ENCODE measurements at places on chromosomes 5 and 9.

GRCh38 chr5:23316060-23316591 lies 191.3 kb upstream of the PRDM9 start:
- no peak for DNase-seq

DNA sequence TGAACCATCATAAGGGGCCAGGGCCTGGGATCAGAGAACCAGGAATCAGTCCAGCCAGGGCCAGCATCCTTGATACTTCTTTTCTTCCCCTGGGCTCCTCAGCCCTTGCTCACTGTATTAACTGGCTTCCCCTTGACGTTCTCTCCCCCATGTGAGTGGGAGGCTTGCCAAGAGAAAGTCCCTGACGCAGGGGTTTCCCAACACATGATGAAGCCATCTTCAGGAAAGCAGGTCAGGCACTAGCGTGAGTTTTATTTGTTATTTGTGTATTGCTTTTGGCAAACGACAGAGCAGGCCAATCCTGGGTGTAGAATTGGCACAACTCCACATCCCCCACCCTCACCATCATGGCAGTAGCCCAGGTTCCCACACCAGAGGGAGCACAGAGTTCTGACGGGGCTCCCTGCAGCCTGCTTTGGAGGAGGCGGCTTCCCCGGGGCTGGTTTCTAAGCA lies 165.5 kb upstream of the NFIL3 start:
- no peak for DNase-seq

- no peak for DNase-seq
Observed at GRCh38 chr5:76345582-76345981, 57.5 kb upstream of the IQGAP2 start.

DNA sequence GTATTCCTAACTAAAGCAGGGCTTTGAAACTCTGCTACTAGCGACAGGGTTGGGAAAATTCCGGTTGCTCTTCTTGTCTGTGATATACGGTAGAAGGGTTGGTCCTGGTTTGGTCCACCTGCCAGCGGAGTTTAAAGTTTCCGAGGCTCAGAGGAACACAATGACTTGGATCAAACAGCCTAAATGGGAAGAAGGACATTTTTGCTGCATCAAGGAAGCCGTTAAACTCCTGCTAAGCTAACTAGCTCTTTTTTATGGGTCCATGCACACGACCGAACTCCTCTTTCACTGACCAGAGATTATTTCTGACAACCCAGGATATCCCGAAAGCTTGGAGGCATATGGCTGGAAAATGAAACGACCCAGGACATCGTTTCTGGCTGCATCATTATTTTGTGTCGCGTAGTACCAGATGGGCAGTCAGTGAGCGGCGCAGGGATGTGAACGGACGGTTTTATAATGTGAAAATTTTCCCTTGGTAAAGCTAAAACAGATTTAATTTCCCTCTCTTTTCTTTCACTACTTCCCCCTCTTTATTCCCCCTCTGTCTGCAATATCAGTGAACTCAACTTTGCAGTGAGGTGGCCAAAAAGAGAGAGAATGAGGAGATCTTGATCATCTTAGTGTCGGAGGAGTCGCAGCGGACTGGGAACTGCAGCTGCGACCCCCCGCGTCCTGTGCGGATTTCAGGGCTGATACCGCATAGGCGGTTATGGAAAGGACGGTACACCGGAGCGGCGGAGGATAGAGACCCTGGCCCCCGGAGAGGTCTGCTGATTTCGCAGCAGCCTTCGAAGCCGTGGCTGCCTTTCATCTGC lies at the start of gene LURAP1L:
LURAP1L (plus strand) TSS at position 160 of the 818 bp plus-strand sequence. CDS start 696 bp downstream, outside the sequence.
- no peak for DNase-seq

DNA sequence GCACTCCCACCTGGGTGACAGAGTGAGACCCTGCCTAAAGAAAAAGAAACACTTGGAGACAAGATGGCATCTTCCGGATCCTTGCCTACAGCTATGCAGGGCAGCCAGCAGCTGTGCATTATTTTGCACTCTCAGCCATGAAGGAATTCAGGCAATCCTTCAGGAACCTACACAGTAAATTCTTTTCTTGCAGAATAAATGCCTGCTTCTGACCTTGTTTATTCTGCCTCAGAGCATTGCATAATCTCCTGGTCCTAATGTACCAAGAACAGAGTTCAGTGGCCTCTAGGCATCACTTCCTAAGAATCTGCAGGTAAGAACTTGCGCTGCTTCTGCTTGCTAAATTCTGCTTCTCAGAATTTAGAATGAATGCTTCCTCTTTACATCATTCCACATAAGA lies 16.8 kb downstream of the GLDC start:
- DNase-seq: no peak

- DNase-seq: no peak
Observed at GRCh38 chr5:114237766-114238165, 124.1 kb upstream of the KCNN2 start.

GRCh38 chr5:86735370-86735769 lies 117.6 kb downstream of the COX7C start:
- no peak for DNase-seq

- DNase-seq: no peak
Observed at GRCh38 chr5:177403102-177403791, 2.8 kb upstream of the PFN3 start.

DNA sequence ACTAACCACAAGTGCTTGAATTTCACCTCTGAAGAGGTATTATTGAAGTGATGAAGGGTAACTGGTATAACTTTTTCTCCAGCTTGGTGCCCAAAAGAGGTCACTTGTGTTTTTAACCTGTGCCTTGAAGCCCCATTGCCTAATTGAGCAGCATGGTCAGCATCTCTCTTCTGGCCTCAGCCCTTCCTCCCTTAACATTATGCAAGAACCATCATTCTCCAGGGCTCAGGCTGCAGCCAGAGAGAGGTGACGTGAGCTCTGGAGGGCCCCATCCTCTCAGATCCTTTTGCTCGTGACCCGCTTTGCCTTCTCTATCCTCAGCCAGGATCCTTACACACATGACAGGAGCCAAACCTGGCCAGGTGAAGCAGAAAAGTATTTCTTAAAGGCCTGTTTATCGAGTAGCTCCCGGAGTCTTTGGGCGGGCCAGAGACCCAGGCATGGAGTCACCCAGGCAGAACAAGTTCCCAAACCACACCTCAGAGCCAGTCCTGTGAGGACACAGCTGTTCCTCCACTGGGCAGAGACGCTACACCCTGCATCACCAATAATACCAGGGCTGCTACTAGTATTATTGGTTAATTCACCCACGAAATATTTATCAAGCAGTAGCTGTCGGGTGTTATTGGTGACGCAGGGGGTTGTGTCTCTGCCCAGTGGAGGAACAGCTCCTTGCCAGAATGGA lies 29.6 kb upstream of the BOD1 start:
- no peak for DNase-seq

GRCh38 chr5:151130922-151131891 lies 26.4 kb downstream of the ANXA6 start:
- no peak for DNase-seq

- DNase-seq: no peak
Observed at GRCh38 chr5:148497757-148498156, 114.0 kb downstream of the FBXO38 start.

DNA sequence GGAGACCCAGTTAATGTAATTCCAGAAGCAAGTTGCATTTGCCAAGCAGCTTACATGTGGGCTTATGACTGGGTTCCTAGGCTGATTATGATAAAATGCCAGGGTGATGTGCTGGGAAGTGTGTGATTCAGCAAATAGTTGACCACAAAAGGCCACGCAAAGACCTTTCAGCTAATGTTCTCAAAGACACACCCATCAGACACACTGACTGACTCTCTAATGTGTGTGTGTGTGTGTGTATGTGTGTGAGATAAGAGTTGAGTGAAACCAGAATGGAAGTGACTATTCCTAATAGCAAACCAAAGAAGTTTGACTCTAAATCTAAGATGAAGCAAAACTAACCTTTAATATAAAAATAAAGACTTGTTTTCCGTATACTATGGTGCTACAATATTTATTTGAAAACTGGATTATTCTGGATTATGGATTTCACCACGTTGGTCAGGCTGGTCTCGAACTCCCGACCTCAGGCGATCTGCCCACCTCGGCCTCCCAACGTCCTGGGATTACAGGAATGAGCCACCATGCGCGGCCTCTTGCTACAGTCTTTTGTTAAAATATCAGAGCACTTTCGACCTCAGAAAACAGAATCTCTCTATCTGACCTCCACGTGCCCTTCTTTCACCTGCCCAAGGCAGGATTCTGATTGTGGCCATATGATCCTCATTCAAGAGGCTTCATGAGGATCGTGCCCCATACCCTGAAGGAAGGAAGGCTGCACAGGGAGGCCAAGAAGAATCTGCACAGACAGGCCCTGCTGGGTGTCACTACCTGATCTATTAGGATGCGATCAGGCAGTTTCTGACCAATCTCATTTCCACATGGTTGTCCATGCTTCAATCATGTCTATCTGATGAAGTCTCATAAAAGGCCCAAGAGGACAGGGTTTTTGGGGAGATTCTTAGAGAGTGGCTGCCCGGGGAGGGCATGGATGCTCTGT lies 75.6 kb downstream of the USP20 start:
- no peak for DNase-seq

- DNase-seq: no peak
Observed at GRCh38 chr5:174198541-174198940, 153.0 kb downstream of the NSG2 start.

DNA sequence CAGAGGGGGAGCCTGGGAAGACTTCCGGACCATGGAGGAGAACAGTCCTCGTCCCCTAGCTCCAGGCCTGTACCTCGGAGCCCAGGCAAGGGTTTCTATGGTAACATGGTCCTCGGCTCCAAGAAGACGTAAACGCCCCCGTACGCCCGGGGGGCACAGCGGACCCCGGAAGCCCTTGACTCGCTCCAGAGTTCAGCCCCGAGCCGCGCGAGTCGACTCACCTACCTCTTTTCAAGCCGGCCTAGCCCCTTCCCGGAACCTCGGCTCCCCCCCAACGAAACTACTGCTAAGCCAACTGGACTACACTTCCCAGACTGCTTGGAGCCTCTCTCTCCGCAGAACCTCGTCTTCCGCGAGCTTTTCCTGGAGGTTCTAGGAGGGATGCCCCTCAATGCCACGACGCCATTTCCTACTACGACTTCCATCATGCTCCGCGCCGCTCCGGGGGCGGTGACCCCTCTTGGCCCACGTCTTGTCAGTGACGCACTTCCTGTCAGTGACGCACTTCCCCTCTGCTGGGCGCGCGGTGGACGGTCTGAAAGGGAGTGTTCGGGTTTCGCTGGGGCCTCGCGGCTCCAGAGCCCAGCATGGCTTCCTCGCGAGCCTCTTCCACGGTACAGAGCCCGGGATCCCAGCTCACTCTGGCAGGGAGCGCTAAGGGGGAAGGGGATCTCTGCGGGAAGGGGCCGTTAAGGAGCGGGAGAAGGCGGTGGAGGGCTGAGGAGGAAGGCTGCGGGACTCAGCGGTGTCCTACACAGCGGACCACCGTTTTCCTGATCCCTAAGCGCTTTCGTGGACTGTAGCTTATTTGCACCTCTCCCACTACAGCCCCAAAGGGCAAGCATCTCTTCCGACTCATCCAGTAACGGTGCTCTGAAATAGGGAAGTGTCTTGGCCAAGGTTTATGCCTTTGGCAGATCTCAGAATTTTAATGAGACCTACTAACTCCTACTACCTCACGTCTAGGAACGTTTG lies at the start of the genes CDC26 and PRPF4:
CDC26 (minus strand) TSS at position 416 of the 975 bp plus-strand sequence. CDS start 3,065 bp downstream, outside the sequence.
PRPF4 (plus strand) TSS at position 502 of the 975 bp plus-strand sequence; CDS start at position 588, 86 bp downstream.
- peak; percentile 90 for DNase-seq

- DNase-seq: no peak
Observed at GRCh38 chr9:97387936-97388684, 23.8 kb upstream of the TDRD7 start.

GRCh38 chr5:122392824-122393223 lies 80.8 kb downstream of the SNCAIP start:
- DNase-seq: no peak

DNA sequence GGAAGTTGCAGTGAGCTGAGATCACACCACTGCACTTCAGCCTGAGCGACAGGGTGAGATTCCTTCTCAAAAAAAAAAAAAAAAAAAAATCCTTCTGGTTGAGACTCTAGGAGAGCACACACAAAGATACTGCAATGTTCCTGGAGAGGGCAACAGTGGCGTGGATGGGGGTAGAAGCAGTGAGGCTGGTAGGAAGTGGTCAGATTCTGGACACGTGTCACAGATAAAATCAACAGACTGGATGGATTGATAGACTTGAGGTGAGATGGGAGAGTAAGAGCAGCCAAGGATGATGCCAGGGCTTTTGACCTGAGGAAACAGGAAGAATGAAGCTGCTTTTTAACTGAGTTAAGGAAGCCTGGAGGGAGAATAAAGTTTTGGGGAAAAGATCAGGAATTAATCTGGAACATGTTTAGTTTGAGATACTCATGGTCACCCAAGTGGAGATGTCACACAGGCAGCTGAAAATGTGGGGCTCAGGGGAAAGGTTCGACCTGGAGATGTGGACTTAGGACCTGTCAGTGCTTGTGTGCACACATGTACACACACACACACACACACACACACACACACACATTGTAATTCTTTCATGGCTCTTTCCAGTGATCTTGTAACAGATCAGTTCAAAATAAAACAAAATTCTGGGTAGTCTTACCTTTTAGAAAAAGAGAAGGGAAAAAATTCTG lies 88.1 kb downstream of the FANCC start:
- no peak for DNase-seq

DNA sequence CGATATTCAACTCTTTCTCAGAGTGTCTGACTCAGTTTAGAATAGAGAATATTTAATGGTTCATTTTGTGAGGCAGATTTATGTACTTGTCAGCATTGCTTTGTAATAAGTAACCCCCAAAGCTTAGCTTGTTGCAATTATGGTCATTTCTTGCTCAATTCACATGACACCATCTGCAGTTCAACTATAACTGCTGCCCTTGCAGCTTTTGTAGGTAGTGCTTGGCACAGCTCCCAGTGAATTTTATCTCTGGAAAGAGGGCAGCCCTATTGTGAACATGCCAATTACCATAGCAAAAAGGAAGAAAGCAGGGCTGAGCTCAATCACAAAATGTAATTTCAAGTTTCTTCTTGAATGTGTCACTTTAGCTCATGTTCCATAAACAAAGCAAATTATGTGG lies 1587.7 kb upstream of the ACO1 start:
- no peak for DNase-seq

DNA sequence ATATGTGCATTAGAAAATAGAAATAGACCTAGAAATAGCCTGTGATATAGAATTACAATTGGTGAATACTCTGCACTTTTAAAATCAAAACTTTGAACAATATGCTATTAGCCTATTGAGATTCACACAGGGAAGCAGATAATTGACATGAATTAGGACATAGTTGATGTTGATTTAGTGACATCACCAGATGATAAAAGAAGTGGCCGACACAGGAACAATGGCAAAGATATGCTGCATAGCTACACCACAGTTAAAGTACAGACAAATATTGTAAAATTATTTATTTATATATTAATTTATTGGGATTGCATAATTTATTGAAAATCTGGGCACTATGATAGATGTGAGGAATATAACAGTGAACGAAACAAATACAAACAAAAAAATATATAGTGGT lies 261.5 kb upstream of the CCNH start:
- no peak for DNase-seq

All from stimulated activated CD4-positive, alpha-beta T cell treated with anti-CD3 and anti-CD28 coated beads, TNF-alpha, amount 100 ng/mL, for 1 hour (primary cell).